ENCODE measurements at places on chromosomes 3 and 15.

DNA sequence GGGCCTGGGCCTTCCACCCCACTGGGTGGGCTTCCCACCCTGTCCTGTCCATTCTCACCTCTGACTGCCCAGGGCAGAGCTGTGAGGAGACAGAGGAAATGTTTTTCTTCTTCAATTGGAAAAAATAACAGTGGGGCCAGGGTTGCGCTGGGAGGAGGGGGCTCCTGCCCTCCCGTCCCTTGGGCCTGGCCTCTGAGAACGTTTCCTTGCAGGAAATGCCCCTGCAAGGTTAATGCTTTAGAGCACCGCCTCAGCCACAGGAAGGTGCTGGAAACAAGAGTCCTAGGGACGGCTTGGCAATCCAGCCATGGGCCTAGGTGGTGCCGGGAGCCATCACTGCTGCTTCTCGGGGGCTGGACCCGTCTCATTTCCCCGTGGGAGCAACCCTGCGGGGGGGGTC, 3.8 kb upstream of the PLXND1 start:
- DNase-seq: no peak

GRCh38 chr15:53530761-53531160, 228.7 kb downstream of the WDR72 start:
- no peak for DNase-seq

DNA sequence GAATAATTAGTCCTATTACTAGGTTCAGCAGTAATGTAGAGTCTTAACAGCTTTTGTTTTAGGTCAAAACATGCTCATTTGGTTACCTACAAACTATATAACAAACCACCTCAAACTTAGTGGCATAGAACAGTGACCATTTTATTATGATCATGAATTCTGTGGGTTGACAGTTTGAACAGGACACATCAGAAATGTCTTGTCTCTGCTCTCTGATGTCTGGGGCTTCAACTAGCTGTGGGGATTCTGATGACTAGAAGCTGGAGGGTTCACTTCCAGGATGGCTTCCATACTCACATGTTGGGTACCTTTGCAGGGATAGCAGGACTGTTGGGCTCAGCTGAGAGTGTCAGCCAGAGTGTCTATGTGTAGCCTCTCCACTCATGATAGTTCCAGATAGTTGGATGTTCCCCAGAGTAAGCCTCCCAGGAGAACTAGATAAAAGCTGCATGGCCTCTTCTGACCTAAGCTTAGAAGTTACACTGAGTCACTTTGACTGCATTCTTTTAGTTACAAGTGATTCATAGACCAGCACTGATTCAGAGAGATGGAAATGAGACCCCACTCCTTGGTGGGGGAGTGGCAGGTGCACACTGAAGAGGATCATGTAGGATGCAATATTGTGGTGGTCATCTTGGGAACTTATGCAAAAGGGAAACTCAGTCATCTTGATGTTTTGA, 32.6 kb downstream of the PLCL2 start:
- no peak for DNase-seq

GRCh38 chr15:72492733-72493132, 18.6 kb downstream of the ARIH1 start:
- no peak for DNase-seq

GRCh38 chr15:87816016-87816415, 440.5 kb downstream of the NTRK3 start:
- no peak for DNase-seq

GRCh38 chr15:52351206-52351908, 55.8 kb upstream of the MYO5C start:
- DNase-seq: no peak

DNA sequence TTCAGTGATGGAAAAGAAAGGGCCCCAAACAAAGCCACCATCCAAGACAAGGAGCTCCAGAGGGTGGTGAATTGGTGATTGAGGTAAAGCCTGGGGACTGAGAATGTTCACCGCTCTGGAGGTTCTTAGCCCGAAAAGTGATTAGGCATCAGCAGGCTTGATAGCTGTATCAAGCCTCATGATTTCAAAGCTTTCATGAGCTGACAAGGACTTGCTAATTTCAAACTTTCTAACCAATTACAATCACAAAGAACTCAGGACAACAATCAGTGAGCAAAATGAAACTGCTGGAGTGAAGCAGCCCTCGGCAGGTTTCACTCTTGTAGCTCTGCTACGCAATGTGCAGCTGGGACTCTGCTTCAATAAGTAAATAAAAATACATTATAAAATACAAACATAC, 391.3 kb downstream of the TIGIT start:
- DNase-seq: no peak

GRCh38 chr3:10142707-10143560, 1.4 kb downstream of the VHL start:
- peak; percentile 14 for DNase-seq

DNA sequence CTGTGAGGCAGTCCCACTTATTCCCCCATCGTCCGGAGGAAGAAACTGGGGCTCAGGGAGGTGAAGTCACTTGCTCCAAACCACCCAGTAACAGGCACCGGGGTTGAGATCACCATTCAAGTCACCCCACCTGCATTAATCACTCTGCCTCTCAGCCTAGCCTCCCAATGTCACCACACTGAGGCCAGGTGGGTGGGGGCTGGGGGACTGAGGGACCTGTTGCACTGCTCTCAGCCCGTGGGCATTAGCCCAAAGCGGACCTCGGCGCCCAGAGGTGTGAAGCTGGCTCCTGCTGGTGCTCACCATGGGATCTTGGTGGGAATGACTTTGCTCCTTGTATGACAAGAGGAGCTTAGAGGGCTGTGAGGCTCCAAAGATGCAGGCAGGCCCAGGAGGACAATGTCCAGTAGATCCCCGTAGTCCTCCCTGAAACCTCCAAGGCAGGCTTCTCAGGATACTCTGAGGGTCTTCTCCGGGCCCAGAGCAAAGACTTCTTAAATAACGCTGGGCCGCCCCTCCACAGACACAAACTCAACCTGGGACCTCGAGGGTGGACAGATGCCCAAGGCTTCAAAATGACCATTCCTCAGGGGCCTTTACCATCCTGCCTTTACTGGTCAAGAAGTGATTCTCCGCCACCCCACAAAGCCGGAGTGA, 1.7 kb downstream of the NT5DC2 start:
- DNase-seq: no peak

DNA sequence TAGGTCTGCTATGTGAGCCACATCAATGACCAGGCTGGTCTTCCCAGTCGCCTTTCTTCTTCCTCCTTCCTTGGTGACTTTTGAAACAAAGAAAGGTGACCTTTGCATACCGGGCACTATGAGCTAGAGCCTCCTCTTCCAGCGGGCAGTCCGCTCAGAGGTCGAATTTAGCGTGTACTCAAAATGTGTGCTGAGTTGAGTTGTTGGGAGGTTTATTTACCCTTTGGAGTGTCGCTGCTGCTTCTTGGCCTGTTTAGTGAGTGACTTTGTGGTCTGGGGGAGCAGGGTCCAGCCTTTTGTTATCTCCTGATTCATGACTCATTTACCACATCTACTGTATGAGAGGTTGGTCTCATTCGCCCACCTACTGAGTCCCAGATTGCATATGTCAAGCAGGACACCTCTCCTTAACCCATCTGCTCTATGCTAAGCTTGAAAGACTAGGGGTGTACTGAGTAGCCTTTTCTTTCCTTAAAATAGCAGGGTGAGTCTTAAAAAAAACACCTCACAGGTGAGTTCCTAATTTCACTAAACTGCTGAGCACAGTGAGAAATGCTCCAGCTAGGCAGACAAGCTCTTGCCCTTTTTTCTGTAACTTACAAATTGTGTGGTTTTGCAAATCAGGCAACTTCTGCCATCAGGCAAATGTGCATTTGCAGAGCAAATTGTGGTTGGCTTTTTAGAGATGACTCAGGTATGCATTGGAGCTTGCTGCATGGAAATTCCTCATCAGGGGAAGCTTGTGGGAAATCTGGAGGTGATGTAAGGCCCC, 3.2 kb upstream of the SIAH2 start:
- no peak for DNase-seq

DNA sequence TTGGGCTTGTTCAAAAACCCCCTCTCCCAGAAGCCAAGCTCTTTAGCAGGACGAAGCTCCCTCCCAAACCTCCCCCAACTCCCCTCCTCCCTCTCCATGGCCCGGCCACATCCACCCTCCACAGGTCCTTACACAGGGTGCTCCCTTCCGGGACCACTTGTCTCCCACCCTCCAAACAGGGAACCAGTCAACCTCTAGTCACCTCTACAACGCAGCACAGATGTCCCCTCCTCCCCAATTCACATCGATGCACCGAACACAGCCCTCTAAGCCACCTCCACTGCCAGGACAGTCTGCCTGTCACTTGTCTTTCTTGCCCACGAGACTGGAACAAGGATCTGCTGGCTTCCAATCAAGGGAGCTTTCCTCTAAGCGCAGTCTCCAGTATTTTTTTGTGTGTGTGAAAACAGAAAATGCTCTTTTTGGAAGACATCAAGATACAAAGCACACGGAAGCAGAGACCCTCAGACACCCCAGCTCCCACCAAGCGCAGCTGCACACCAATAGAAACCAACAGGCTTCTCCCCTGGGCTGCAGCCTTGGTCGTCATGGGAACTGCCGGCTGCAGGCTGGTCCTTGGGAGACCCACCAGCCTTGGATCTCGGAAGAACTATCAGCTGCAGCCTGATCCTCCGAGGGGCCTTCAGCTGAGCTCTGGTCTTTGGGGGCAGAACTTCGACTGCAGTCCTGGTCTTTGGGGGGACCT, 26.5 kb downstream of the IQSEC1 start:
- no peak for DNase-seq

DNA sequence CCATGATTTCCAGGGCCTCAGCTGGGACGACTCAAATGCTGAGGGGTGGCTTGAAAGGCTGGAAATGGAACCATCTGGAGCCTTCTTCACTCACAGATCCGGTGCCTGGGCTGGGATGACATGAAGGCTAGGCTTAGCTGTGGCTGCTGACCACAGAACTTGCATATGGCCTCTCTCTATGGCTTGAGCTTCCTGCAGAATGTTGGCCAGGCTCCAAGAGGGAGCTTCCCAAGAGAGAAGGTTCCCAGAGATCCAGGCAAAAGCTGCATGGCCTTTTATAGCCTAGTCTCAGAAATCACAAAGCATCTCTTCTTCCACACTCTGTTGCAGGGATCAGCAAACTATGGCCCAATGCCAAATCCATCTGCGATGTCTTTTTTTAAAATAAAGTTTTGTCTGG, 44.8 kb downstream of the GATM start:
- no peak for DNase-seq

- no peak for DNase-seq
These were observed 52.1 kb downstream of the VGLL4 start for GRCh38 chr3:11591391-11592282.

- DNase-seq: no peak
These were observed 55.7 kb upstream of the SMAD6 start for GRCh38 chr15:66646308-66646707.

DNA sequence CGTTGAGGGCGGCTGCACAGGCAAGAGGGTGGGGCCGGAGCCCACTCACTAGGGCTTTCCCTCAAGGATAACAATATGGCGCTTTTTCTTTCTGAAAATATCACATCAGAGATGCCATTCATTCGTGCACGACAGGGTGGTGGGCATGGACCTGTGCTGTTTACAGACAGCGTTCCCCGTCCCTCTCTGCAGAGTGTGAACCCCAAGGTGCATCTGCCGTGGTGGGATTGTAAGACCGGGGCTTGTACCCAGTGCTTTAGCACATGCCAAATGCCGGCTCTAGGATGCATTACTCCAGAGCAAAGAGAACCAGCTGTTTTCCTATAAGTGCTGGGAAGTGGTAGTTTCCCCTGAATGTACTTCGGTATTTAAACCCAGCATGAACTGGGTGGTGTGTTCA, 37.0 kb downstream of the CHDH start:
- no peak for DNase-seq
